GM23248 (cell line): ENCODE measurements at places on chromosomes 7 and 10. TPM values are rescaled to one million over a fixed set of nuclear protein-coding genes. Genes with fewer than 3 reads are reported as not detected.

The SLC13A4 gene
- 0.11 TPM in 1 of 2 replicates, not detected in the other for total RNA-seq

The CH25H gene
- total RNA-seq = 25.2 and 34.9 TPM in 2 replicates

The CNTNAP2 gene
- total RNA-seq = not detected in 2 replicates

The TSPAN33 gene
- 0.76 TPM in 2 replicates for total RNA-seq

The ZNF467 gene
- total RNA-seq = not detected in 2 replicates

The EN2 gene
- not detected in 2 replicates for total RNA-seq

GRCh38 chr7:90834771-90835170 is 238.7 kb downstream of the CDK14 start:
- DNase-seq = no peak

DNA sequence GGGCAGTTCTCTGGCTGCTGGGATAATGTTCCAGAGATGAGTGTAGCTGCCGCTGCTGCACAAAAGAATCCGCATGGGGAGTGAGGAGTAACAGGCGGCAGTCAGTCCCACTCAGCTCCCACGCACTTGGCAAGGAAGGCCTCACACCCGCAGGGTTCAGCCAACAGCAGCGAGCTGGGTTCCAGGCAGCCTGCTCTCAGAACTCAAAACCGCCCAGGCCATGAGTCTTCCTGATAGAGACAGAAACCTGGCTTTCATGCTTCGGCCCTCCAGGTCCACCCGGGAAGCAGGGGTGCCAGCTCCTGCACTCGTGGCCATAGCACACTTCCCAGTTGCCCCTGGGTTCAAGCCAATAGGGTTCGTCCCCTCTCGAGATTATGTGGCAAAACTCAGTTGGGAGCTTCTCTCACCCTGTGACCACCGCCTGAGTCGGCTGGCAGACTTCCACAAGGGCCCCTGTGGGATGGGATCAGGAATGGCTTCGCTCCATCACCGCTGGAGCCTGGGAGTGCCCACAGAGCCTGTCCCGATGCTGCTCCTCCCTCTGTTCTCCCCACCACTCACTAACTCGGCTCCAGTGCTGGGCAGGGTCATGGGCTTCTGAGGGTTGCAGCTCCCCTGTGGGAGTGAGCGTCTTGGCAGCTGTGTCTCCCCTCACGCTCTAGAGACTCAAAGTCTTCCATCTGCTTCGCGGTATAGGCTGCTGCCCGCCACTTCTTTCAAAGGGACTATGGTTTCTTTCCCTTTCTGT is 20.6 kb downstream of the CLRN3 start:
- DNase-seq = peak; percentile 56

DNA sequence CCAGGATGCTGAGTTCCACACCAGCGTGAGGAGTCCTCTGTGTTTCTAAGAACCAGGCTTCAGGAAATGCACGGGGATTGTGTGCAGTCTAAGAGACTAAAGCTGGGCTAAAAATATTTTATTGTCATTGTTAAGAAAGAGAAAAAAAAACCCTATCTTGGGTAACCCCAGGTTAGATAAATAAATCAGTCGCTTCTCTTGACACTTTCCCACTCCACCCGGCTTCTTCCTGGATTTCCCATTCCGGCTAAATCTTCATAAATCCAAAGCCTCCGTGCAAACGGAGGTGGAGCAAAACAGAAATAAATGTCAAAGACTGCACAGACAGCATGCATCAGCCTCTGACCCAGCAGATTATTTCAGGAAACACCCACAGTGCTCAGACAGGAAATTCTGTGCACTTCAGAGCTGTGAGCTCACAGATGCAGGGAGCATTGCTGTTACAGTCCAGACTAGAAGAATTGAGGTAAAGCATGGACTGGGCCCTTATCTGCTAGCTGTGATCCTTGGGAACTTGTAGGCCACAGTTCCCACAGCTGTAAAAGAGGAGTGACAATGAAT is 44.8 kb upstream of the GRID1 start:
- peak; percentile 86 for DNase-seq

DNA sequence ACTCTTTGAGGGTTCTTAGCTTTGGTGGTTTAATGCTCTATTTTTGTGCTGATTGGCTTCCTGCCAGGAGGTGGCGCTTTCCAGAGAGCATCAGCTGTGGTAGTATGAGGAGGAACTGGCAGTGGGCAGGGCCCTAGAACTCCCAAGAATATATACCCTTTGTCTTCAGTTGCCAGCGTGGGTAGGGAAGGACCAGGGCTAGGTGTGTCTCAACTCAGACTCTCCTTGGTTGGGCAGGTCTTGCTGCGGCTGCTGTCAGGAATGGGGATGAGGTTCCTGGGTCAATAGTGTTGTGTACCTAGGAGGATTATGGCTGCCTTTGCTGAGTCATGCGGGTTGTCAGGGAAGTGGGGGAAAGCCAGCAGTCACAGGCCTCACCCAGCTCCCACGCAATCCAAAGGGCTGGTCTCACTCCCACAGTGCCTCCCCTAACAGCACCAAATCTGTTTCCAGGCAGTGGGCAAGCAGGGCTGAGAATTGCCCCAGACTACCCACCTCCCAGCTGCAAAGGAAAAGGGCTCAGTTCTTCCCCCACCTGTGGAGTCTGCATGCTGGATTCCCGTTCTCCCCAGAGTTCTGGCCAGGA is 191.5 kb downstream of the PHTF2 start:
- no peak for DNase-seq

GRCh38 chr7:36638140-36638539 is 86.2 kb downstream of the AOAH start:
- DNase-seq = no peak

DNA sequence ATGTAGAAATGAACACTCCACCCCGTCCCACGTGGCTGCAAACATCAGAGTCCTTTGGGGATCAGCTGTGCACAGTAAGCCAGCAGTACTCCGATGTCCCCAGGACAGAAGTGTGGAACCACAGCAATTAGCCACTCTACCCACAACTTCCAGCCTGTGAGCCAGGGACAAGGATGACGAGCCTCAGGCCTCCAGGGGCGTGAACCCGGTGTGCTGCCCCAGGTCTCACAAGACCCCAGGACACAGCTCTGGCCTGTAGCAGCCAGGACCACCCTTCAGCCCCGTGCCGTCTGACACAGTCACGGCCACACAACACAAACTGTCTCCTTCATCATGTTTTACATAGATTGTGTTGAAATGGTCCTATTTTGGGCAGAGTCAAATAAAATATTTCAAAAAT is 113.0 kb upstream of the DIP2C start:
- no peak for DNase-seq

DNA sequence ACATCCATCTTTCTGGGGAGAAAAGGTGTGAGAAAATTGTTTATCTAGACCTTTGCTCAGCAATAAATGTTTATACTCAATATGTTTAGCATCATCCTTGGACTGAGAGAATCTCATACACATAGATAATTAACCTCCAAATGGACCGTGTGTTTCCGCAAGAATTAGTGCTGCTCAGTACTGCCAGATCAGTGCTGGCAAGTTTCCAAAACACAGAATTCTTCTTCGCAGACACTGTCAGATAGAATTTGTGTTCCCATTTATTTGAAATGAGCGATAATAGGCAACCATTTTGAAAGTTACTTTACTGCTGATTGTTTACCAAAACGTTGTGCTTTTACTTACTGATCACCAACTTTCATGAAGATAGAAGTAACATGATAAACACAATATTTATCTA is 33.7 kb downstream of the STAMBPL1 start:
- no peak for DNase-seq

DNA sequence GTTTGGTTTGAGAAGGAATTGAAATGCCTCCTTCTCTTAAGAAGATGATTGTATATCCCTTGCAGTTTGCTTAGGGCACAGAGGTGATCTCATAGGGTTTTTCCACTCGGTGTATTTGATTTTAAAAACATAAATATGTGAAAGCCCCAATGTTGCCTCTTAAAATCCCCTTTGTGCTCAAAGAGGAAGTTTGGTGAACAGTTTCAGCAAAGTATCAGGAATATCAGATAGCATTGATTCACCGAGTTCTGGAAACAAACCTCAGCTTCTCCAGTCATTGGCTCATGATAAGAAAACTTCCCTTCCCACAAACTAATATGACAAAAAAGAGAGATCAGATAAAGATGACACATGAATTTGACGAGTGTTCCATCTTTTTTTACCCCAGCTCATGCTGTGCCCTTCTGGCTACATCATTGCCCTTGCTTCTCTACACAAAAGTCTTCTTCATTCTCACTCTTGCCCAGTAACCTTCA is 20.1 kb upstream of the SMNDC1 start:
- DNase-seq = no peak

DNA sequence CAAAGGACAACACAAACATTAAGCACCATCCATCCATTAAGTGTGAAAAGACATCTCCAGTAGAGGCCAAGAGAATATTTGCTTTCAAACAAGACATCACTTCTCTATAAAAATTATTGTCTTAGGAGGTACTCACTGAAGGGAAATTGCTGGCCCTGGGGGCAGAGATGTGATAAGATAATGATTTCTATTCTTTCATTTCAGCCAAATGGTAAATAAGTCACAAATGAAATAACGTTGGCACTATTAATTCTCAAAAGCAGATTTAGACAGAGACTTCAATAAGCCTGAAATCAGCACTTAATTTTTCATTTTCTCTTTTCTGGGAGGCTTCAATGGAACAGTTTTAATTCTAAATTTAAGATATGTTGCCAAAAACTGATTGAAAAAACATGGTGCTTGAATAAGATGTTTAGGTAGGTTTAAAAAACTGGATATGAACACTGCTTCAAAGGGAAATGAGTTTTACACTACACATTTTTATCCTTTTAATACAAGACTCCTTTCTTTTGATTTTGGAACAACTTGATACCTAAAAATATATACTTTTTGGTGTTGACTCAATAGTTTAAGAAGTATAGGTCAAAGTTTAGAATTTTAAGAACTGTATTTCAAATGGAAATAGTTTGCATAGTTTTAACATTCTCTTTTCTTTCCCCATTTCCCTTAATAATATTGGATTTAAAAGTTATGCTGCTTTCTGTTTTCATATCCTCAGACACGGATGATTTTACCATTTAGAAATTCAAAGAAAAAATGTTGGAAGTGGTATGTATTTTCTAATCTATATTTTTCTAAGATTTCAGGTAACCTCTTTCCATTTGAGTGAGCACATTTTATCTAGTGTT is 204.0 kb downstream of the AHR start:
- peak; percentile 17 for DNase-seq

GRCh38 chr7:102287111-102287980 is 678 bp downstream of the SH2B2 start:
- DNase-seq = peak; percentile 57

The ASB10 gene
- not detected in 2 replicates for total RNA-seq

- no peak for DNase-seq
Observed at GRCh38 chr7:141431140-141431479, 120.1 kb upstream of the AGK start.

The NUDT13 gene
- 0.51 and 1.7 TPM in 2 replicates for total RNA-seq

The CACNB2 gene
- 0.32 and 3.7 TPM in 2 replicates for total RNA-seq

The PRRT4 gene
- not detected in 2 replicates for total RNA-seq

- DNase-seq = no peak
Observed at GRCh38 chr10:106625751-106626150, 538.8 kb downstream of the SORCS1 start.

DNA sequence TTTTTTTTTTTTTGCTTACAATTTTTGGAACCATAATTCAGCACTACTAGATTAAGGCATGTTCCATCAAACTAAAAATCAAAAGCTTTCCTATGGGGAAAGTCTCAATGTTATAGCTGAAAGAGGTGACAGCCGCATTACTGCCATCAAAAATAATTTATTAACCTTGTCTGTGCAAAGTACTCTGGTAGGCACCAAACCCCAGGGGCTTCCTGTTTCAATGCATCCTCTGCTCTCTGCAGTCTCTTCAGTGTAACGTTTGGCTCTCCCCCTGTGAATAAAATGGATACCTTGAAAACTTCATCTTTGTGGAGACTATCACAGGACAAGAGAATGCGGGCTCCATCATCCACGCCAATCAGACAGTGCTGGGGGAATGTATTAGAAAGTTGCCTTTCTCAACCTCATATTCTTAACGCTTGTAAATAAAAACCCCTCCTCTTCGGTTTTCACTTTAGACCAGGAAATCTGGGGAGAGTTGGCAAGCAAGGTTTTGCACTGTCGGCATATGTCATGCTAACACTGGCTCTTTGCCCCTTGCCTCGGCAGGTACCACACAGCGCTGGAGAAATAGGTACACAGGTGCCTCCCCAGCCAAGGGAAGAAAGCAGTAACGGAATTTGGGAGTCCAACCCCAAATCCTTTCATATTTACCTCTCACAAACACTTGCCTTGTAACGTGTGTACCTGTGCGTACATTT is 1.6 kb upstream of the NRG3 start:
- DNase-seq = no peak

- DNase-seq = no peak
Observed at GRCh38 chr10:121500701-121501332, 97.4 kb downstream of the FGFR2 start.

- no peak for DNase-seq
Observed at GRCh38 chr7:127322351-127322750, 69.6 kb upstream of the GRM8 start.

GRCh38 chr10:5094265-5095205 is at the start of gene AKR1C3:
Gene AKR1C3 (plus strand): TSS chr10:5094414. CDS start chr10:5094445, 31 bp downstream.
- peak; percentile 88 for DNase-seq

GRCh38 chr7:77537778-77538280 is 734 bp downstream of the PTPN12 start:
- peak; percentile 56 for DNase-seq

DNA sequence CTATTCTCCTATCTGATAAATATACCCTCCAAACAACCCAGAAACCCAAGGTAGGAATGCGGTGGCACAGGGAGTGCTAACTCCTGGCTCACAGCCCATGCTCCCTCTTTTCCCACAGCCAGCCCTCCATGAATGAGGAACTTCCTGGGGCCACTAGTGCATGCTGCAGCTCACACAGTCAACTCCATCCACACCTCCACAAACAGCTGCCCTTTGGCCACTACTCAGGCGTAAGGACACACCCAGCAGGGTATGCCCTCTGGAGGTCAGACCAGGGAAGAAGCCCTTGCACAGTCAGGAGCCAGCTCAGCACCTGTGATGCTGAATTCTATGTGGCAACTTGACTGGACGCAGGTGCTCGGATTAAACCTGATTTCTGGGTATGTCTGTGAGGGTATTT is 85.2 kb upstream of the PIK3CG start:
- no peak for DNase-seq

DNA sequence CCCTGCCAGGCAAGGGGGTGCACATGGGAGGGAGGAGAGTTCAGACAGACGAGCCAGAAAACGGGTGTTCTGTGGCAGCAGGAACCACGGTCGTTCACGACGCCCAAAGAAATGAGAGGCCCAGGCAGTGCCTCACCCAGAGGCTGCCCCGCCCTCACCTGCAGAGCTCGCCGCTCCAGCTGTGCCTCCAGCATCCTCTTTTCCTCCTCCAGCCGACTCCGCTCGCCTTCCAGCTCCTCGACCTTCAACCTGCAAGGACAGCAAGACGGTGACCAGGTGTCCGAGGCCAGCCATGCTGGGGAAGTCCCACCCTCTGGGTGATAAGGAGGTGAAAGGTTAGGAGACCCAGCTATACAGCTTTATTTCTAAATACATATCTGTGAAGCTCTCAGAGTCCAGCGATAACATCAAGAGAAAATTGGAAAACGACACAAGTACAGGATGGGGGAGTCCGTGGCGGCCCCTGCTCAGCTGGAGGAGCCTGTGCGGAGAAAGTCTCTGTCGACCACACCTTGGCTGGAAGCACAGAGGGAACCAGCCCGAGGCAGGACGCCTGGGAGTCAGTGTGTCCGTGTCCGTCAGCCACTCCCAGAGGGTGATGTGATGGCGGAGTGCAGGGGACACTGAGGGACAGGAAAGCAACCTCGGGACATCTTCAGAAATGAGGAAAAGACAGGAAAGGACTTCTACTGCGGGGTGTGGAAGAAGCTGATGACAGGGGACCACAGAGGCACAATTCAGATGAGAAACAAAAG is 275.1 kb downstream of the MAD1L1 start:
- no peak for DNase-seq
